MM.1S (cell line): ENCODE measurements at places on chromosomes 2 and 18.
A peak's percentile ranks its signal among the peaks of the same experiment; 100 is the strongest.

DNA sequence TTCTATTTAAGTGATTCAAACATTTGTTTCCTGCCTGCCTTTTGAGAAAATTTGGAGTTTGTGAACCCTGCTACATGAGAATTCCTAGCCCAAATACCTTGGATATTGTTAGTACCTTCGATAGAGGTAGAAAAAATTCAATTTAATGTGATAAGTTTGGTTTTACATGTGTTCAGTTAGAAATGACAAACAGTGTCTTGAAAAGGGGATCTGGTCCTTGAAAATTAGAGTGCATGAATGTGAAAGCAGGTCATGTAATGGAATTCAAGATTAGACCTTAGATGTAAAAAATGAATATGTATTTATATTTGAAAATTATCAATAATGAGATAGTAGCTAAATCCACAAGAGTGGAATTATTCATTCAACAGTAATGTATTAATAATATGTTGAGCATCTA, 70.5 kb downstream of the PIK3C3 start:
- no peaks in the 10 kb centered on the region for H3K27me3 ChIP-seq
- no peak overlapping the region for H3K4me3 ChIP-seq
- DNase-seq, result no peak
- no peaks in the 10 kb centered on the region for H3K4me1 ChIP-seq
- H3K36me3 ChIP-seq, result no peaks in the 10 kb centered on the region
- peak overlapping the region; percentile 16; the same call in 1 of the 2 replicates for H3K27ac ChIP-seq

GRCh38 chr2:159195697-159196096, 90.8 kb downstream of the WDSUB1 start:
- H3K27me3 ChIP-seq, result no peaks in the 10 kb centered on the region
- no peaks in the 10 kb centered on the region for H3K36me3 ChIP-seq
- no peaks in the 10 kb centered on the region for H3K4me1 ChIP-seq
- H3K27ac ChIP-seq, result no peak overlapping the region
- no peak overlapping the region for H3K4me3 ChIP-seq

DNA sequence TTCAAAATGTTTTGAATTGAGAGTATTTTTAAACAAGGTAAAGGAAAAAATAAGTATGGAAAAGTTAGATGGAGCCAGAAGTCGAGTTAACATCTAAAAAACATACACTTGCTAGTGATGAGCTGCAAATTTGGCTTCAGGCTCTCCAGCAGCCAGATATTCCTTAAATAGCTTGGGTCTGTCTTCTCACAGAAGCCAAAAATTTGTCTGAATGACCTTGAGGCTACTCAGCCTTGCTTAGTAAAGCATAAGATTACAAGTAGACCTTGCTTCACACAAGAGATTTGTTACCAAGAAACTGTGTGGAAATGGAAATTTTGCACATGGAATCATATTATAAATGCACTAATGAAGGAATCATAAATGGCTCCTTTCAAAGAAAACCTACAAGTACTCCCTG, 40.8 kb upstream of the GRB14 start:
- no peak overlapping the region for H3K27ac ChIP-seq
- no peaks in the 10 kb centered on the region for H3K27me3 ChIP-seq
- DNase-seq, result no peak

GRCh38 chr18:886076-886475, 18.6 kb upstream of the ADCYAP1 start:
- H3K36me3 ChIP-seq, result no peaks in the 10 kb centered on the region
- H3K4me1 ChIP-seq, result no peaks in the 10 kb centered on the region
- no peak overlapping the region for H3K27ac ChIP-seq
- DNase-seq, result no peak

GRCh38 chr2:207423886-207424285, 105.9 kb upstream of the CREB1 start:
- H3K27ac ChIP-seq, result peak overlapping the region; percentile 60; the same call in 1 of the 2 replicates
- peaks cover 8% of the 10 kb centered on the region for H3K4me1 ChIP-seq
- H3K4me3 ChIP-seq, result no peak overlapping the region; the same call in 1 of the 2 replicates
- no peaks in the 10 kb centered on the region for H3K27me3 ChIP-seq
